ENCODE measurements at places on chromosomes 5 and 9. TPM values are rescaled to one million over a fixed set of nuclear protein-coding genes. Genes with fewer than 3 reads are reported as not detected.

ALDH1A1 gene
- 0.16 TPM for total RNA-seq

LRRTM2 gene
- total RNA-seq, result 0.10 TPM

EGFLAM gene
- not detected for total RNA-seq

PCDHA8 gene
- not detected for total RNA-seq

SOX30 gene
- not detected for total RNA-seq

TMC1 gene
- total RNA-seq, result not detected

AK8 gene
- not detected for total RNA-seq

BNC2 gene
- total RNA-seq, result not detected

MSX2 gene
- total RNA-seq, result 0.12 TPM

FRMD3 gene
- 1.4 TPM for total RNA-seq

RGP1 gene
- total RNA-seq, result 26.5 TPM

PTCD2 gene
- 5.9 TPM for total RNA-seq

ZCCHC7 gene
- total RNA-seq, result 33.6 TPM

SLC36A2 gene
- total RNA-seq, result not detected

NR5A1 gene
- total RNA-seq, result not detected

FBLL1 gene
- not detected for total RNA-seq

SV2C gene
- 0.02 TPM for total RNA-seq

CER1 gene
- not detected for total RNA-seq

CWC27 gene
- 17.4 TPM for total RNA-seq

FUT7 gene
- 7.7 TPM for total RNA-seq

ANXA1 gene
- 553 TPM for total RNA-seq

HAPLN1 gene
- not detected for total RNA-seq

WNK2 gene
- total RNA-seq, result not detected

MOCS2 gene
- total RNA-seq, result 15.2 TPM
